ENCODE measurements at places on chromosomes 5 and 9.

DNA sequence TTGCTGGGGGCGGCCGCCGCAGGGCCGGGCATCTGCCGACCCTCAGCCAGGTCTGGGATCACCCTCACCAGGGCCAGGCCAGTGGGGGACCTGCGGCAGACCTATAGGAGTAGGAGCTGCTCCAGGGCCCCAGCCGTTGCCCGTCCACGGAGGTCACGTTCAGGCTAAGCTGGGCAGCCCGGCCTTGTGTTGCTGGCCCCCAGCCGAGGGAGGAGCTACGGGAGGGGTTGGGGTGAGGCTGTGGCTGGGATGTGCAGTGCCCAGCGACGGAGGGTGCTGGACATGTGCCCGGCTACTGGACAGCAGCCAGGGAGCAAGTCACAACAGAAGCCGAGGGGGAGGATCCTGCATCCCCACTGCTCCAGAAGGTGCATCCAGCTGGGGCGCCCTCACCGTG is 39.6 kb upstream of the SLC6A19 start:
- DNase-seq: no peak

- DNase-seq: no peak
Observed at GRCh38 chr9:122131401-122132001, 28.1 kb downstream of the NDUFA8 start.

DNA sequence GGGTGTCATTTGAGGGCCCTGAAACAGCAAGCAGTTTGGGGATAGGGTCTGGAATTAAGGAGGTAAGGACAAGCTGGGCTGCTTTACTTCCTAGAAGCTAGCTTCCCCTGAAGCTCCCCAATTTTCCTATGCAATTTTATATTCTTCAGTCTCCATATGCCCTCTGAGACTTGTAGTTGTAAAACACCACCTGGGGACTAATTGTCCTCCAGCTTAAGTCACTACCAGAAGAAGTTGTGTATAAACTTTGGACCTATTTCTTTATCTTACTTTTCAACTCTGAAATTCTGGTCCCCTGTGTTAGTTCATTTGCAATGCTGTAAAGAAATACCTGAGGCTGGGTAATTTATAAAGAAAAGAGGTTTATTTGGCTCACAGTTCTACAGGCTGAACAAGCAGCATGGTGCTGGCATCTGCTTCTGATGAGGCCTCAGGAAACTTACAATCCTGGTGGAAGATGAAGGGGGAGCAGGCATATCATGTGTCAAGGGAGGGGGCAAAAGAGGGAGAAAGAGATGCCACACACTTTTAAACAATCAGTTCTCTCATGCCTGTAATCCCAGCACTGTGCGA is 41.1 kb upstream of the CPEB4 start:
- DNase-seq: no peak

DNA sequence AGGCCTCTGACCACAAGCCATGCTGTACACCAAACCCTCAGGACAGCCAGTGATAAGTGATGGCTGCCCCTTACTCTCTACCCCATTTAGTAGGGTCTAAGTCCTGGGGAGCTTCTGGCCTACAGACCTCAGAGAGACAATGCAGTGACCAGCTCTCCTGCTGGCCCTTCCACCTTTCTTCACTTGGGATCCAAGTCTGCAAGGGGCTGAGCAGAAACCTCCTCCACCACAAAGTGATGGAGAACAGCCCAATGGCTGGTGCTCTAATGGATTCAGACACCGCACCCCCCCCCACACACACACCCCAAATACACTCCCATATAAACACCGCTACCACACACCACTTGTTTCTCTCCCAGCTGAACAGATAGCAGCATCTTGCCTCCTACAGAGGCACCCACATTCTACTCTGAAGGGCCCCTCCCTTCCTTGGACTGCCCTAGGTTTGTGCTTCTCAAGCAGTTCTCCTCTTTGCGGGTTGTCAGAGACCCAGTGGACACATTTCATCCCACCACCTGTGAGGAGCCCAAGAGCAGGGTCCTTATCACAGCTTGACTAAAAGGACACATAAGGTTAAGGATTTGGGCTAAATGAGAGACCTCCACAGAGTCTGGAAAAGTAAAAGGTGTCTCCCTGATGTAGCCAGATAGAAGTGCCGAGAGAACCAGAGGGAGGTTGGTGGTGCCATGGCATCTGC is 1.3 kb upstream of the PDLIM4 start:
- DNase-seq: no peak

DNA sequence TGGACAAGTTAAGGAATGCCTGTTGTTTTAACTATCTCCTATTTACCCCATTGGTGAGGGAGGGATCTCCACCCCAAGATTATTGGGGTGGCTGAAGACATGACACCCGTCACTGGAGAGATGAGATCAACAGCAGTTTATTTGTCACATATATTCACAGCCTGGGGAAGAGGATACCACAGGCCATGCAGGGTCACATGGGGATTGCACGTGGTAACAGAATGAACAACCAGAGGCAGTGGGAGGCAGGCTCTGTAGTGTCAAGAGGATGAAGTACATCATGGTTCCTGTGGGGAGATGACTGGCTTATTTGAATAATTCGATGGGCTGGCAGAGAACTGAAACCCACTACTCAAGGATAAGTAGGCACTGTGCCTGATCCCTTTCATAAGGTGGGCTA is 18.6 kb upstream of the SHISAL2B start:
- DNase-seq: no peak

DNA sequence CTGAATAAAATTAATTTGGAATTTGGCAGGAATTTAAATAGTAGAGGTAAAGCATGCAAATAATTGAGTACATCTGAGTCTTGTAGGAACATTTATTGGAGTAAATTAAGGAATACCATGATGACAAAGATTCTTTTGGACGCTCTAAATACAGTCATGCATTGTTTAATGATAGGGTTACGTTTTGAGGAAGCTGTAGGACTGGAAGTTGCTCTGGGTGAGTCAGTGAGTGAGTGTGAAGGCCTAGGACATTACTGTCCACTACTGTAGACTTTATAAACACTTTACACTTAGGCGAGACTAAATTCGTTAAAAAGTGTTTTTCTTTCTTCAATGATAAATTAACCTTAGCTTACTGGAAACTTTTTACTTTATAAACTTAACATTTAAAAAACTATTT is 113.0 kb downstream of the FAM170A start:
- no peak for DNase-seq

- DNase-seq: peak; percentile 67
Observed at GRCh38 chr5:124888050-124888506, 141.6 kb upstream of the ZNF608 start.

GRCh38 chr5:178309271-178310013 is 76.8 kb upstream of the PHYKPL start:
- no peak for DNase-seq

DNA sequence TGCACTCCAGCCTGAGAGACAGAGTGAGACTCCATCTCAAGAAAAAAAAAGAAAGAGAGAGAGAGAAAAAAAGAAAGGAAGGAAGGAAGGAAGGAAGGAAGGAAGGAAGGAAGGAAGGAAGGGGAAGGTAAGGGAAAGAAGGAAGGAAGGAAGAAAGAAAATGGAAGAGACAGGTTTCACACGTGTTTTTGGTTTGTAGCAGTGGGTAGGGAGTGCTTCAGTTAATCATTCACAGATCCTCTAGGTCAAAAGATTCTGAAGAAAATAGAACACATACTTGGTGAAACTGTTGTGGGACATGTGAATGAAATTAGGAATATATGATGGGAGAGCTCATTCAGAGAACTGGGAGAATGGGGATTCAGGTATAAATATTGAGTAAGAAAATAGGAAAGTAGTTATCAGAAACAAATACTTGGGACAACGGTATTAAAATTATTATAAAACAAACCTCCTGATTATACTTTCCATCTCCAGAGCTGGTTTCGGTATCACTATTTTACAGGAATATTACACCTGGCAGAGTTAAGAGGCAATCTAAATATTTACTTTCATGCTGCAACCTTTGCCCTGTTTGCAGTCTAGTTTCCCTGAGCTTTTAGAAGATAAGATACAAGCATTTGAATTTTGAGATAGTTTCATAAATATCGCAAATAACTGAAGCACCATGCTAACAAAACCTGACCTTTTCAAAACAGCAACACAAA is 37.2 kb downstream of the MARVELD2 start:
- no peak for DNase-seq

DNA sequence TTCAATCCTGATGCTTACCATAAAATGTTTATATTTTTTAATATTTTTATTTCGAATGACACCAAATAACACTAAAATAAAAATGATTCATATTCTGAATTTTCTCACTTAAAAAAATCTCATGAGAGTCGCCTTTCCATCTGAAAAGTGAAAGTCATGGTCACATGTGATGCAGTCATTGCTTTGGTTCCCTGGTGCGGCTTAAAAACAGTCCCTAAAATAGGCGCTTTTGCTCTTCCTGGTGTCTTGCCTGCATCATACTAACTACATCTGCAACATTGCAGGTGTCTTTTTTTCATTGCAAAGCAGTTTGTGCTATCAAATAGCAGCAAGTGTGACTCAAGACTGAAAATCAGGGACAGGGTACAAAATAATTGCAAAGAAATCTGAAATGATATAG is 185.2 kb upstream of the NREP start:
- DNase-seq: no peak

DNA sequence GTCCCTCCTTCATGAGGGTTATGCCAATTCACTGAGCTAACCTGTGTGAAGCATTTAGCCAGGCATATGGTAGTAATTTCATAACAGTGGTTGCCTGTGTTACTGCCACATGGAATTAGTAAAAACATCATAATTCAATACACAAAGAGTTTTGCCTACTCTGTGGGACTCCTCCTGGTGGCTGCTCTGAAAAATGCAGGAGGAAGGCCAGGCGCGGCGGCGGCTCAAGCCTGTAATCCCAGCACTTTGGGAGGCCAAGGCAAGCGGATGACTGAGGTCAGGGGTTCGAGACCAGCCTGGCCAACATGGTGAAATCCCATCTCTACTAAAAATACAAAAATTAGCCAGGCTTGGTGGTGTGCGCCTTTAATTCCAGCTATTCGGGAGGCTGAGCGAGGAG is 547.3 kb downstream of the CDK5RAP2 start:
- no peak for DNase-seq

- no peak for DNase-seq
Observed at GRCh38 chr5:102531506-102531905, 32.7 kb upstream of the SLCO6A1 start.

DNA sequence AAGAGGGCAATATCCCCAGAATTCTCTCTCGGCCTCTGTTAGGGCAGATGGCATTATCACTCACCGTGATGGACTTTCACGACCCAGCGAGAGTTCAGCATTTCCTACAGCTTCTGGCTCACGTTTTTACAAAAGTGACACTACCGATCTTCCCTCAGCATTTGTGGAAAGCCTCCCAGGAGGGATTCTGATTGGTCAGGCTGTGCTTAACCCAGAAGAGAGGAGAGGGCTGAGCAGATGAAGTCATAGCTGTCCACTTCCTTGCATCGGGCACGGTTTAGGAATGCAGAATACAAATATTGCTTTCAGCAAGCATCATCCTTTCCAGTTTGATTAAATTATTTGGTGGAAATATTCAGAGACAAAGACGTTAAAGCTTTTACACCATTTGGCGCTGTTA is 277.4 kb upstream of the MSX2 start:
- no peak for DNase-seq

- no peak for DNase-seq
Observed at GRCh38 chr9:37295796-37296195, 126.7 kb upstream of the GRHPR start.

- DNase-seq: no peak
Observed at GRCh38 chr9:36837431-36838405, 196.3 kb downstream of the PAX5 start.

- no peak for DNase-seq
Observed at GRCh38 chr5:132238901-132239500, 11.3 kb upstream of the P4HA2 start.

DNA sequence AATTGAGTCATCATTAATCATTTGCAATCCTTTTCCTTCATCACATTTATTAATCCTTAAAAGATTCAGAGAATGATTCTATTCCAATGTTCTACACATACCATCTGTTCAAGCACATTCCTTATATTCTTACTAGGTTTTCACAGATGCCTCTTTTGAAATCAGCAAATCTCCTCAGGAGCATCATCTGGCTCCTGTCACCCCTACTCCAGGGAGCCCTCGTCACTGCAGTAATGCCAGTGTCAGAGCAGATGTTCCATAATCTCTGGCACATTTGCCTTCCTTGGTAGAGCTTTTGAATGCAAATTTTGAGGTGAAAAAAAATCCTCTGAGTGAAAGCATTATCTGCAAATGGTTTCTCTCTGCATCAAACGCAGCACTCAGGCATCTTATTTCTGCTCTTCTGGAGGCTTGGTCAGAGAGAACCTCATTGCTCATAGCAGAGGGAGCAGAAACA is 7.6 kb upstream of the KCNV2 start:
- no peak for DNase-seq

DNA sequence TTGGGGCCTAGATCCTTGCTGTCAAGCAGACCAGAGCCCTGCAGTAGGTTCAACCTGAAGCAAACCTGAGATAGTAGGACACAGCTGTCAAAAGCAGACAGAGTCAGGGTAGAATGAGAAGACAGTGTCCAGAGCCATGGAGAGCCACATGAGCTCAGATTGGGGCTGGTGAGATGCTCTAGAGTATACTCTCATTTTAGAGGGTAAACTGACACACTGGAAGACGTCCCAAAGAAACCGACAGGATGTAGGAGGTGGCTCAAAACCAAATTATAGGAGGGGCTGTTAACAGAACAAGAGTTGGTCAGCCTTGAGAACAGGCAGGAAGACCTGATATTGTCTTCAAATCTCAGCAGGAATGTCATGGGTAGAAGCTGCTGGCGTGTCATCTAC is 11.5 kb downstream of the CCDC69 start:
- DNase-seq: no peak

GRCh38 chr5:139186752-139187326 is 11.3 kb downstream of the SIL1 start:
- DNase-seq: no peak

DNA sequence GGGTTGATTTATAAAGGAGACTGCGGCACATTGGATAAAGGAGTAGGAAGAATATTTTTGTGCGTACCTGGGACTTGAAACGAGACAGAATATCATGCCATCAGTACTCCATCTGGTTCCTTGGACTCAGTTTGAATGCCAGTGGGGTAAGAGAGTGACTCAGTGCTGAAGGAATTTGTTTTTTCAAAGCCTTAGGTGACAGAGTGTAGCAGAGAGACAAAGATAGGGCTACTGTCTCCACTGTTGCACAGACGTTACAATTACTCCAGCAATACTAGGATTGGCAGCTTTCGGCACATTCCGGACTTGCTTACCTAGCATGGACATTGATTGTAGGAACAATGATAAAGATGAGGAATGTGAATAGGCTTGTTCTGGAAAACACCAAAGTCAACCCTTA is 250.7 kb downstream of the KCTD16 start:
- no peak for DNase-seq

DNA sequence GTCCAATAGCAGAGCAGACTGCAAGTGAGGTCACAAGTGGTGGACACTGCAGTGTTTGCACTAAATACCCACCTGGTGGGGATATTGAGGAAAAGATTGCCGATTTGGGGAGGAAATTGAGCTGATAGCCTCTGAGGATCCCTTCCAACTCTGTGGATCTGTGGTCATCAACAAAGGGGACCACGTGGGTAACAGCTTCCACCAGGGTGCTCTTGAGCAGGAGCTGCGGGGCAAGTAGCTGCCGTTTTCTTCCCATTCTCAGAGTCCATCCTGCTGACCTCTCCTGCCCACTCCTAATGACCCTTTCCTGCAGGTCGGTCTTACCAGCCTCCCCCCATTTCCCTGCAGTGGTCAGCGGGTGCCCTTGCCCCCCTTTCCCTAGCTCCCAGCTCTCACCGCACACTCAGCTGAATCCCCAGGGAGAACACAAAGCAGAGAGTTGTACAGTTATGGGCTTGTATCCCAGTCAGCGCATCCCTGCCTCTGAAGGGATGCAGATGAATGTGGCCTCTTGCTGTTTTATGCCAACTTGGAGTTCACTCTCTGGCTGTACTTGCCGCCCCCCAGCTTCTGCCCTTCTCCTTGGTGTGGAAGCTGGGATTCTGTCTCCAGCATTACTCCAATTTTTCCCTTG is 18.0 kb downstream of the DAPK1 start:
- no peak for DNase-seq
